ENCODE measurements at places on chromosomes 7 and 10. TPM values are rescaled to one million over a fixed set of nuclear protein-coding genes. Genes with fewer than 3 reads are reported as not detected.

GPR158 gene
- total RNA-seq: 0.09 TPM

GRCh38 chr7:23655433-23655832 is 24.6 kb upstream of the FAM221A start:
- no peak overlapping the region for H3K27ac ChIP-seq
- no peak overlapping the region for H3K4me3 ChIP-seq
- DNase-seq: no peak
- H3K36me3 ChIP-seq: no peaks in the 10 kb centered on the region

GRCh38 chr7:92888-93672 is 99.3 kb upstream of the FAM20C start:
- H3K36me3 ChIP-seq: no peaks in the 10 kb centered on the region
- no peaks in the 10 kb centered on the region for H3K27me3 ChIP-seq

SPDYE5 gene
- total RNA-seq: not detected

GRCh38 chr10:63491588-63492316 is 26.0 kb upstream of the JMJD1C start:
- H3K36me3 ChIP-seq: no peaks in the 10 kb centered on the region
- H3K4me3 ChIP-seq: no peak overlapping the region
- DNase-seq: peak; percentile 90
- peaks cover 19% of the 10 kb centered on the region for H3K4me1 ChIP-seq
- no peaks in the 10 kb centered on the region for H3K27me3 ChIP-seq

DNA sequence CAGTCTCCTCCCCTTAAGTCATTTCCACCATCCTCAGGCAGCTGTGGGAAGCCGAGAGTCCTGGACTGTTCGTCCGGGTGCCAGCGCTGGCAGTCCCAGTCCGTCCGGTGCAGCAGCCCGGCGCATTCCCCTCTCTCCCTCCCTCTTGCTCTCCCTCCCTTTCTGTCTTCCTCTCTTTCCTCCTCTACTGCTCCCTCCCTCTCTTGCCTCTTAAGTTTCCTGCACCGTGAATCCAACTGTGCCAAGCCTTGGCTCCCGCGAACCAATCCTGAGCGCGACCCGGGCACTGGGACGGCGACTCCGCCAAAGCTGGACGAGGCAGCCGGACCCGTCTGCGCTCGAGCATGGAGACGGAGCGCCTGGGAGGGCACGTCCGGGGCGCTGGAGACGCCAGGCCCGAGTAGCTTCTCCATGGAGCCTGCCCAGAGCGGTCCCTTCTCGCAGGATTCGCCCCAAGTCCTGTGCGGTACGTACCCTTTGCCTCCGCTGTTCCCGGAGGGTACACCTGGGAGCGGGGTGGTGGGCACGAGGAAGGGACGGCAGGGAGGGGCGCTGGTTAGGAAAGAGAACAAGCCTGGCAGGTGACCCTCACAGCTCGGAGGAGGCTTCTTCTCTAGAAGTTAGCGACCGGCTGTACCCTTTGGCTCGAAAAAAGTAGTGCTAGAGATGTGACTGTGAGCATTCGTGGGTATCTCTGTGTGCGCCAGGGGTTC is 1.0 kb downstream of the NXPH1 start:
- H3K4me3 ChIP-seq: no peak overlapping the region
- H3K4me1 ChIP-seq: no peaks in the 10 kb centered on the region
- peaks cover 98% of the 10 kb centered on the region for H3K27me3 ChIP-seq
- H3K36me3 ChIP-seq: no peaks in the 10 kb centered on the region

NAT16 gene
- not detected for total RNA-seq

DNA sequence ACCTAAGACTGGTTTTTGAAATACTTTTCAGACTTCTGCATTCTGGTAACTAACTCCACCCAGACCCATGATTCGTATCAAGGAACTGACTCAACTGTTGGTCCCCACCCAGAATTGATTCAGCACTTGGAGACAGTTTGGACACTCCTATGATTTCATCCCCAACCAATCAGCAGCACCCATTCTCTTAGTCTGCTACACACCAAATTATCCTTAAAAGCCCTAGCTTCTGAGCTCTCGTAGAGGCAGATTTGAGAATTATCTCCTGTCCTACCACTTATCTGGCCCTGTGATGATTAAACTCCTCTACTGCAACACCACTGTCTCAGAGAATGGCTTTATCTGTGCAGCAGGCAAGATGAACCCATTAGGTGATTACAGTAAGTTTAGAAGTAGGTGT is 7.7 kb upstream of the GSTO1 start:
- H3K36me3 ChIP-seq: no peaks in the 10 kb centered on the region
- peak overlapping the region; percentile 13 for H3K4me3 ChIP-seq
- no peaks in the 10 kb centered on the region for H3K27me3 ChIP-seq
- H3K27ac ChIP-seq: peak overlapping the region; percentile 46
- no peak for DNase-seq

DNA sequence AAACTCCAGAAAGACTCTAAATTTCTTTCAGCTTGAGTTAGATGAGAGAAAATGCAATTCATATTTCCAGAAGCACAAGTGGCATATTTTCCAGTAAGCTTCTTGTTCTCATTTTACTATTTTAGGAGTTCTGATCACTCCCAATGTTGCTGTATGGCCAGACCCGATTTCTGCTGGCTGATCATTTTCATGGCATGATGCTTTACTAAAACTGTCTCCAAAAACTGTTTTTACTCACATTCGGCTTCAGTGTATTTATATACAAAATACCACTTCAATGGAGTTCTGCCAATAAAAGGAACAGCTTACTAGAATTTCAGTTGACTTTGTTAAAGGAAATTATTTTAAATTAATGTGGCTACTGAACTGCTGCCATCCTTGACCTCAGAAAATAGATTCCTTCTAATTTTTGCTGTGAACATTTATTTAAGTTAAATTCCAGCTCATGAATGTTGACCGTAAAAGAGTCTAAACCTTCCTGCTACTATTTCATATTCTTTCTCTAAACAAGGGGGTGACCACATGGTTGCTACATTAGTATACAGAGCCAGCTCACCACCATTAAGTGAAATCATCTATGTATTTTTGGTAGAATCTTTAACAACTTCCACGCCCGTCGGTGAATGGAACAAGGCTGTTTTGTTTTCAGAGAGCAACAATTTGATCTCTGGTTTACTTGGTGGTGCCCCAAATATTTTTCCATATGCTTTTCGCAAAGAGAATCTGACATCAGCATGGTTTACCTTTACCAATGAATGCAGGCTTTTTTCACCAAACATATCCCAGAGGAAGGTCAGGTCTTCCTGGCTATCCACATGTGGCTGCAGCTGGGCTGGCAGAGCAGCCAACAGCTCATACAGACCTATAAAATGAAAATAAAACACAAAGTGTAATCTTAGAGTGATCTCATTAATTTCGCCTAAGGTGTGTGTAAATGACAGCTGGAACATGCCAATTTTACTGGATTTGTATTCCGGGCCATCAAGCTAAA is 101.2 kb downstream of the MPP7 start:
- H3K36me3 ChIP-seq: no peaks in the 10 kb centered on the region
- no peak for DNase-seq
- H3K4me1 ChIP-seq: no peaks in the 10 kb centered on the region
- no peak overlapping the region for H3K4me3 ChIP-seq

GRCh38 chr10:96448558-96448957 is 65.2 kb downstream of the TLL2 start:
- no peak for DNase-seq
- no peak overlapping the region for H3K27ac ChIP-seq
- no peaks in the 10 kb centered on the region for H3K36me3 ChIP-seq
- peaks cover 20% of the 10 kb centered on the region for H3K27me3 ChIP-seq
- H3K4me3 ChIP-seq: no peak overlapping the region

GIMAP1 gene
- total RNA-seq: 5.0 TPM

AHR gene
- total RNA-seq: 163 TPM

CABCOCO1 gene
- total RNA-seq: not detected

BTBD16 gene
- 2.1 TPM for total RNA-seq

DNA sequence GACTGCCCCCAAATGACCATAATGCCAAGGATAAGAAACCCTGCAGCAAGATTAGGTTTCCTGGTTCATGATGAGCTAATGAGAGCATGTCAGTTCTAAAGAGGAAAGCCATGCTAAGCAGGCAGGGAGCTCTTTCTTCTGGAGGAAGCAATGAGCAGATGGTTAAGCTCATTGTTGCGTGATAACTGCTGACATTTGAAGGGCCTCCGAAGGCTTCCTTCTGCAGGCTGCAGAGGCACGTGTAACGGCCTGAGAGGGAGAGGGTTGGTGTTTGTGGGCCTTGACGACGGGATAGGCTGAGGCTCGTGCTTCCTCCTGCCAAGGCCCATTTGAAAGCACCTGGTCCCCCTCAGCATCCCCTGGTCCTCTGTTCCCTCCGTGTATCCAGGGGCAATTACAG is 63.5 kb upstream of the BTBD16 start:
- H3K36me3 ChIP-seq: peaks cover 41% of the 10 kb centered on the region
- DNase-seq: no peak
- no peak overlapping the region for H3K4me3 ChIP-seq
- H3K27me3 ChIP-seq: no peaks in the 10 kb centered on the region
- H3K4me1 ChIP-seq: no peaks in the 10 kb centered on the region

GRCh38 chr10:14625192-14625631 is 149.5 kb downstream of the FAM107B start:
- H3K4me1 ChIP-seq: peaks cover 3% of the 10 kb centered on the region
- H3K27ac ChIP-seq: no peak overlapping the region
- no peaks in the 10 kb centered on the region for H3K27me3 ChIP-seq
- no peak overlapping the region for H3K4me3 ChIP-seq
- no peaks in the 10 kb centered on the region for H3K36me3 ChIP-seq
- DNase-seq: no peak

DNA sequence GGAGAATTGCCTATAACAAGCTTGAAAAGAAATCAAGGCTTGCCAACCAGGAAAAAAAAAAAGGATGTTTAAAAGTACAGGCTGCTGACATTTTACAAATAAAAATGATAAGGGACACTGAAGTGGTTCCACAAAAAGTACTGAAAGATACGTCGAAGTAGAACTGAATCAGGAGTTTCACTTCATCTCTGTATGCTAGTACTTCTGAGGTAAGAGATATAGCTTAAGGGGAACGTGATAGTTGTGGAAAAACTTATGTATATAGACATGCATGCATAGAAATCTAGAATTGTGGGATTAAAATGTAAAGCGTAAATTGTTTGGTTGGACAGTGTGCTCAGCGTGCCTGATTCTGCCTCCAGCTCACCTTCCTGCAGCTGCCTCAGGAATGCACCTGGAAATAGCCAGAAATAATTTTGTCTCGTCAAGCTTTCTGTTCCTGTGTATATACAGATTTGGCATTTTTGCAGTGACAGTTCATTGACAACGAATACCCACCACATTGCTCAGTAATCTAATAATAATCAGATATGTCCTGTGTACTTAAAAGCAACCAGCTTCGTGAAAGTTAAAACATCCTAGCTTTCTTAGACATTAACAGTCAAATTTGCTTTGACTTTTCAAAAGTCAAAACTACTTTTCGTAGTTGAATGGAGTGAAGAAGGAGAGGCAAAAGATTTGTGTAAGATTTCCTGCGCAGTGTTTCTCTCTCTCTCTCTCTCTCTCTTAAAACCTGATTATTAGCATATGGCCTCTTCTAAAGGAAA is 1.4 kb downstream of the SOSTDC1 start:
- no peak overlapping the region for H3K27ac ChIP-seq
- no peak overlapping the region for H3K4me3 ChIP-seq
- H3K27me3 ChIP-seq: peaks cover 29% of the 10 kb centered on the region
- DNase-seq: peak; percentile 34
- H3K36me3 ChIP-seq: no peaks in the 10 kb centered on the region
- no peaks in the 10 kb centered on the region for H3K4me1 ChIP-seq

CLRN3 gene
- total RNA-seq: not detected

LRRC61 gene
- 15.8 TPM for total RNA-seq

HOXA2 gene
- total RNA-seq: 0.61 TPM

Measured in left lung (tissue), 14 donors.